Upper lobe of left lung (tissue), 6 donors: ENCODE measurements at places on chromosomes 12 and 14. TPM values are rescaled to one million over a fixed set of nuclear protein-coding genes. Genes with fewer than 3 reads are reported as not detected.

Gene ACADS
- total RNA-seq, result 33.6 TPM

Gene SLC25A47
- not detected for total RNA-seq

Gene IL31
- total RNA-seq, result not detected

Gene DEPDC4
- not detected for total RNA-seq

Gene CPNE6
- total RNA-seq, result not detected

Gene MYRFL
- total RNA-seq, result not detected

Gene RFX4
- total RNA-seq, result not detected

Gene PROX2
- total RNA-seq, result 0.11 TPM

Gene UNC79
- 0.11 TPM for total RNA-seq

Gene SERPINA10
- total RNA-seq, result not detected
